ENCODE measurements at places on chromosomes 12 and 14.

GRCh38 chr14:51293149-51293911 lies 53.3 kb downstream of the TMX1 start:
- DNase-seq, result no peak

GRCh38 chr14:100193417-100194357 lies 34.2 kb upstream of the DEGS2 start:
- DNase-seq, result no peak

DNA sequence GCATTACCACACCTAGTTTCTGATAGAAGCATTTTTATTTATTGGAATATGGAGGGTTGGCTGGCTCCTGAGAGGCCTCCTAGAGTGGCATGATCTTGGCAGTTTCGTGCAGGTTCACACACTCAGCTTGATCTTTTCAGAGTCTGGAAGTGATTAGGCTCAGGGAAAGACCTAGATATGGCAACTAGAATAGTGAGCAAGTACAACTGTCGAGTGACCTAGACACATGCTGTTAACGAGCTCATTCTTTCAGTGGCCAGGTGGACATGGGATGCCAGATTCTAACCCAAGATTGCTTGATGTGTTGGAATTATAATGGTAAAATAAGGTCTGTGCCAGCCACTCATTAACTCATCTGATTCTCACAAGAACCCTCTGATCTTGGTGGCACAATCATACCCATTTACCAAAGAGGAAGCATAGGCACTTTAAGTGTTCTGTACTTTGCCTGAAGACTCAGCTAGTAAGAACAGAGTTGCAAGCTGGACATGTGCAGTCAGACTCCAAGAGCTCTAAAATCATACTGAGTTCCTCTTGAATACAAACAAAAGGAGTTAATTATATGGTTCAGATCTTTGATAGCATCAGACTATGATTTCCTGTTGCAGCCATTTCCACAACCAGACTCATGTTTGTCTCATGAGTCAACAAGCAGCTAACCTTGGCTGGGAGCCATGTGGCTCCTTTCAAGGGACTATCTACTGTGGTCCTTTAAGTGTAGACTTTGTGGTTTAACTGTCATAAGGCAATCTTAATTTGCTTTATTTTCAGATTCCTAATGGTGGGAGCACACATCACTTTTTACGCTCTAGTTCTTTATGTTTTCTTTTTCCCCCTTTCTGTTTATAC lies 144.2 kb downstream of the PLEKHA5 start:
- peak; percentile 48 for DNase-seq

DNA sequence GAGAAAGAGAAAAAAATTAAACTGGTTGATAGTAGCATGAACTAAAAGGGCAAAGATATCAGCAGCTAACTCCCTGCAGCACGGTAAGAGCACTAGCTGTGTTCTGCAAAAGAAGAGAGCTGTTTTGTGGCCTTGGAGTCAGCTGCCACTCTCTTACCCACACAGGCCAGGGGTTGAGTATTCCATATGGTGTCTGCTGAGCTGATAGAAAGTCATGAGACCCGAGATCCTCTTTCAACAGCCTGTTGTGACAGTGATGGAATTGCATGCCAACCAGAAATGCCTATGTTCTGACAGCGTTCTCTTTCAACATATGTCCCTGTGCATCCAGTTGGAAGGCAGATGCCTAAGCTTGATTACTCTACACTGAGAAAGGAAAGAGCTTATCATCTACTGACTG lies 39.9 kb downstream of the TMTC1 start:
- no peak for DNase-seq

- no peak for DNase-seq
Observed at GRCh38 chr12:93766796-93767523, 89.8 kb downstream of the CRADD start.

DNA sequence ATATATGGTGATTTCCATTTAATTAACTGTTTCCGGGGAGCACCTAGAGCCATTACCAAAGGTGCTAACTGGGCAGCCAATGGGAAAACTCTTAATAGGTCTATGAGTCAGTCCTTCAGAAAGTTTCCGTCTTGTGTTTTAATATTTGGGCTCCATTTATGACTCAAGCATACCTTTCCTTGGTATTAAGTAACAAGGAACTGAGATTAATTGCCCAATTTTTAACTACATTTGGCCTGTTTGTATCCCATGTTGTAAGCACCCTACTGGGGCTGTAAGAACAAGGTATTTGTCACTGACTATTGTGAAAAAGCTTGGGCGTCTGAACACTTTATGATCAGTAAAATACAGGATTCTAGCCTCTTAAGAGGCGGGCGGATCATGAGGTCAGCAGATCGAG lies 62.8 kb upstream of the FOXN3 start:
- no peak for DNase-seq

DNA sequence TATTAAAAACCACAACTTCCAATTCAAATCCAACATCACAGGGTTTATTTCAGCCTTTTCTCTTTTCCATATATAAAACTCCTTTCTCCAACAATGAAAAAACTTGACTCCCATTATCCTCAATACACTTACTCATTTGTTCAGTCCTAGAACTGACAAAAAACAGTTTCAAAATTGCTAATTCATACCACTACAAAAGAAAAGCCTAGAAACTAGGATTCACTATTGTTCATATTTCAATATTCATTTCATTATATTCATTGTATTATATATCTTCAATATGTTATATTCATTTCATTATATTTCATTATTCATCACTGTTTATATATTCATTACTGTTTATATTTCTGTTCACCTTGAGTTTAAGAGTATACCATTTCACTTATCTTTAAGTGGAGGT lies 85.8 kb downstream of the NUMB start:
- no peak for DNase-seq

GRCh38 chr14:36439766-36440165 lies 80.3 kb downstream of the NKX2-1 start:
- DNase-seq, result no peak

GRCh38 chr14:103892247-103892646 lies 36.0 kb upstream of the TDRD9 start:
- DNase-seq, result no peak

GRCh38 chr12:113804961-113805600 lies 161.0 kb downstream of the RBM19 start:
- DNase-seq, result no peak

DNA sequence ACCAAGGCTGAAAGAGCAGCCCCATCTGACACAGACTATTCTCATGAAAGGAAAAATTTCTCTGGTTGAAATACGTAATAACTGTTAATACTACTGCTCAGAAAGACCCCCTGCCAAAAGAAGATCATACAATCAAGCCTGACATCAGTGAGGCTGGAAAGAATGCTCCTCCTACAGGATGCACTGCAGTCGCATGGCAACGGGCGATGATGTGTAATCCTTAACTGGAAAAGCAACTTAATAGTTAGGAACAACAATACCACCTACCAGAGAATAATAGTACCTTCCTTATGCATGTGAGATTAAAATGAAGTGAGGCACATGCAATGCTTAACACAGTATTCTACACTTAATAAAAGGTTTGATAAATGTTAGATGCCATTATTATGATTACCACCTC lies 1.2 kb upstream of the GOLGA5 start:
- no peak for DNase-seq

DNA sequence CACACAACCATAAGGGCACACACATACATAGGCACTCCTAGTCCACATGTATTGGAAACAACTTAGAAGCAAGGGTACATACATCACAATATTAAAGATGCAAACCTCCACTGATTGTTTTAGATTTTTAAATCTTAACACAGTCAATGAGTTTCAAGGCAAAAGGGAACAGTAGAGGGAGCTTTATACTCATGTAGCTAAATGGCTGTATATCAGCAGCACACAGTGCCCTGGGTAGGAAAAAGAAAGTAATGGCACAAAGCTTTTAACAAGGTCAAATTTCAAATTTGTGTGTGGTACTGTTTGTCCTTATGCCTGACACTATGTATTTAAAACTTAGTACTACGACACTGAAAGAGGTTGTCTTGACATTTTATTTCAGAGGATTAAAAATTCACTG lies 262.0 kb downstream of the MED13L start:
- no peak for DNase-seq

GRCh38 chr12:39239490-39240486 lies 203.1 kb downstream of the KIF21A start:
- DNase-seq, result no peak

- DNase-seq, result no peak
Observed at GRCh38 chr14:105918496-105919262, 392.3 kb downstream of the TMEM121 start.

- DNase-seq, result no peak
Observed at GRCh38 chr14:72613975-72614319, 280.0 kb downstream of the DPF3 start.

DNA sequence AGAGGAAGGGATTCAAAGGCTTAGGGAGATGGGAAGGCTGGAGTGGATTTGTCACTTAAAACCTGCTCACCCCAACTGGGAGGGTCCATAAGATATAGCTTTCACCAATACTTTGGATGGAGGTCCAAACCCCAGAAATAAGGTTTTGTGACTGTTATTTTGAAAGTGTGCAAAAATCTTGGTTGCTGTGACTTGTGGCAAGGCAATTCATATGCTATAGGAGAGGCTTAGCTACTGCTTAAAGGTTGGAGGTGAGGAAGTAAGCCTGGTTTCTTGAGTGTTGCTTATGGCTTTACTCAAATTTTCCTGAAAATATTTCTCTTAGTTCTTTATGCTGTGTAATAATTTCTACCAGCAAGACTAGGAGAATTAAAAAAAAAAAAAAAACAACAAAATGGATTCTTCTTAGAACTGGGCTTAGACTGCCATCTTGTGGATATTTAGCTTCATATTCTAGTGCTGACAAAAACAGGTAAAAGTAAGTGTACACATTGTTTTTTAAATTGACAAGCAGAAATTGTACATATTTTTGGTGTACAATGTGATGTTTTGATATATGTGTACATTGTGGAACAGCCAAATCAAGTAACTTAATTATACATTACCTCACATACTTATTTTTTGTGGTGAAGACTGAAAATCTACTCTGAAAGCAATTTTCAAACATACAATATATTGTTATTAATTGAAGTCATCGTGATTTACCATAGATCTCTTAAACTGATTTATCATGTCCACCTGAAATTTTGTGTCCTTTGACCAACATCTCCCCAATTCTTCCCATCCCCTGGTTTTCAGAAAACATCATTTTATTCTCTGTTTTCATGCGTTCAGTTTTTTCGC lies 23.0 kb downstream of the PDE6H start:
- DNase-seq, result no peak

- no peak for DNase-seq
Observed at GRCh38 chr12:95742586-95742985, 48.0 kb downstream of the NTN4 start.

- DNase-seq, result no peak
Observed at GRCh38 chr12:65533177-65533883, 254.8 kb downstream of the MSRB3 start.

DNA sequence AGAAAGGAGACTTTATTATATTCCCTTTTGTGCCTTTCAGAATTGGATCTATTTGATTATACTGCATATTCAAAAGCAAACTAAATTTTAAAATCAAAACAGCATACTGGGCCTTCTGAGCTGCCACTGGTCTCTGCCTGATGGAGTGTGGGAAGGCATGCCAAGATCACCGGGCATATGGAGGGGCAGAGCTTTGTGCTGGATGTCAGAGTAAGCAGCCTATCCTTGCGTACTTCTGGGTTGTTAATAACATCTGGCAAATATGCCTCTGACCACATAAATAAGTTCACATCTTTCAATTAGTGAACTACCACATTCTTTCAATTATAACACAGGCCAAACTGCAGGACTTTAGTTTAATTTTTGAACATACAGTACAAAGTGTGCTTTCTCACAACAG lies 18.3 kb downstream of the MLH3 start:
- no peak for DNase-seq

- no peak for DNase-seq
Observed at GRCh38 chr12:57832966-57833365, 13.6 kb downstream of the CTDSP2 start.

DNA sequence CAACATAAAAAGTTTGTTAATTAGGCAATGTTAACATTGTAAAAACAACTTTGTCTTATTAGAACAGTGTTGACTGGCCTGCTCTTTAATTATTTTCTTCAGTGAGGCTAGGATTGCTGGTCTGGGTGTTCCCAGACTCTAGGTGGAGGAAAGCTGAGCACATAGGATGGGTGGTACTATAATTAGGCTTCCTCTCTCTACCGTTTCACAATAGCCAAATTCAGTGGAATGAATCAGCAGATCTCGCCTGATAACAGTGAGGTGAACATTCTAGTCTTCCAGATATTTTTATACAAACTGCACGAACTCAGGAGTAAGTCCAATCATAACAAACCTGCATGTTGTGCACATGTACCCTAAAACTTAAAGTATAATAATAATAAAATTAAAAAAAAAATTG lies 11.9 kb downstream of the PTGDR start:
- DNase-seq, result no peak

DNA sequence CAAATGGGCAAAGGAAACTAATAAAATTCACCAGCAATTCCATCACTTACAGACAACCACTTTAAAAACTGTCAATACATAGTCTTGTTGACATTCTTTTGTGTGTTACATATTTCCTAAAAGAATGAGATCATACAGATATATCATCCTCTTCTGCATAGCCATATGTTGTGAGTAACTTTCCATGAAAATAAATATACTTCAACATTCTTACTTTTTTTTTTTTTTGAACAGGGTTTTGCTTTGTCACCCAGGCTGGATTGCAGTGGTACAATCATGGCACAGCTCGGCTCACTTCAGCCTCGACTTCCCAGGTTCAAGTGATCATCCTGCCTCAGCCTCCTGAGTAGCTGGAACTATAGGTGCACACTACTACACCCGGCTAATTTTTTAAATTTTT lies 20.9 kb downstream of the ZC2HC1C start:
- DNase-seq, result no peak

- no peak for DNase-seq
Observed at GRCh38 chr14:101719045-101719645, 42.4 kb upstream of the PPP2R5C start.

DNA sequence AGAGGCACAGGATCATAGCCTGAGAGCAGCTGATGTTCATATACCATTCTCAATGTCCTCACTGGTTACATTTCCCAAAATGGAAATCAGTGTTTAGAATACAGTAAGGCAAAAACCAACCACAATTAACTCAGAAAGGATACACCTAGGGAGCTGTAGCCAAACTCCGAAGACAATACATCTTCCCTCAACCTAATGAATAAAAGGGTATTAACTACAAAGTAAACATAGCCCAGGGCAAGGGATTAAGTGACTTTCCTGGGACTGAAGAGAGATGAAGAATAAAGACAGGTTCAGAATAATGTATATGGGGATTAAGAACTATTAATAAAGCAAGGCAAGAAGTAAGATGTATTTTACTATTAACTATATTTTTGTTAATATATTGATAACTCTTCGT lies 79.5 kb downstream of the RPS29 start:
- DNase-seq, result no peak
